D341Med (cell line): ENCODE measurements at places on chromosomes 12 and 14.
A peak's percentile ranks its signal among the peaks of the same experiment; 100 is the strongest.

DNA sequence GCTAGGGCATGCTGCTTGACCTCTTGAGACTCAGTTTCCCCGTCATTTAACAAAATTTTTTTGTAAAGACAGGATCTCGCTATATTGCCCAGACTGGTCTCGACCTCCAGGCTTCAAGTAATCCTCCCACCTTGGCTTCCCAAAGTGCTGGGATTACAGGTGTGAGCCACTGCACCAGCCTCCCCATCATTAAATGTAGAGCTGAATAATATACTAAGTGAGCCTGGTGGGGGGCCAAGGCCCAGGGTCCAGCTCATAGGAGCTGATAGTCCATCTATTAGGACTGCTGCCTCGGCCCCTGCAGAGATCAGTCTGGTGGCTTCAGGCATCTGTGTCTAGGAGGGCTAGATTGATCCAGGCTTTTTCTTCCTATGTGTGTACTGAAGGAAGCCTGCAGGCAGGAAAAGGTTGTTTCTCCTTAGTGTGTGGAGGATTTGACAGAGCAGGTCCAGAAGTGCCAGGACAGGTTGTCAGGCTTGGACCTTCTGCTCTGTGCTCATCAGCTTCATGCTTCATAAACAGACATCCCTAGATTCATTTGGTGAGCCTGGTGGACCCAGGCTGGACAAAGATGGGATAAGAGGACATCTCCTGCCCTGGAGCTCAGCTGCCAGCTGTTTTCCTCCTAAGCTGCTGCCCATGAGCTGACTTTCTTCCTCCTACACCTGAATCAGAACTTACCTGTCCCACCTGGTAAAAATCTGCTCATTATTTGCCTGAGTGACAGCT, 135.4 kb downstream of the ZFP36L1 start:
- no peak for DNase-seq

- no peak for DNase-seq
Observed at GRCh38 chr12:57528176-57528575, 5.6 kb downstream of the MBD6 start.

GRCh38 chr14:35747379-35747778, 61.7 kb downstream of the RALGAPA1 start:
- no peak for DNase-seq

DNA sequence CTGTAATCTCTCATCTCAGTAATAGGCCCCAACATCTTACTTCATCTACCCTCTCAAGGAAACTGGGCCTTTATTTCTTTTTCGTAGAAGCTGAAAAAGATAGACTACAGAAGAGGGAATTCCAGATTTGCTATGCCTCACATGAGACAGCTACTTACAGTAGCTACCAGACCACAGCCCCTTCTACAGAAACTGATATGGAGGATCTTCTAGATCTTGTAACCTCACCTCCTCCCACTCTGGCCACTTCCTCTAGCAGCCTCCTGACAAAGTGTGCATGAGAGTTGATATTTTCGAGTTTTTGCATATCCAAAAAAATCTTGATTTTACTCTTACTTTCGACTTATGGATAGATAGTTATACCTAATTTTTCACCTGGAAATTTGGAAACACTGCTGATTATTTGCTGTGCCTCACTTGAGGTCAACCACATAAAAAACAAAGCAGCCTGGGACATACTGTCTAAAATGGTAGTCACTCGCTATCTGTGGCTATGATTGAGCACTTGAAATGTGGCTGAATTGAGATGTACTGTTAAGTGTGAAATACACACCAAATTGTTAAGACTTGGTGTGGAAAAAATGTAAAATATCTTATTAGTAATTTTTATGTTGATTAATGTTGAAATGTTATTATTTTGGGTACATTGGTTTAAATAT, 86.3 kb upstream of the NID2 start:
- no peak for DNase-seq

- DNase-seq = peak; percentile 61
Observed at GRCh38 chr12:56628671-56629458, 1.3 kb downstream of the BAZ2A start.

DNA sequence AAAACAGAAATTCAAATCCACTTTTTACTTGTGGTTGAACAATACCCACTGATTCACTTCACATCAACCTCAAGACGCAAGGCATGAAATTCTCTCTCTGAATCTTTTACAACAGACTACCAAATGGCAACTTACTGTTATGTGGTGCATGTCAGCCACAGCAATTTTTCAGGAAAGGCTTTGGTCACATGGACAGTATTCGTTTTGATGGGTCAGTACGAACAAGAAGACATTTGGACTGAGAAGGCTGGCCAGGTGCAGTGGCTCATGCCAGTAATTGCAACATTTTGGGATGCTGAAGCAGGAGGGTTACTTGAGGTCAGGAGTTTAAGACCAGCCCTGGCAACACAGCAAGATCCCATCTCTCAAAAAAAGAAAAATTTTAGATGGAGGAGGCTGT, 144.0 kb downstream of the SEC23A start:
- no peak for DNase-seq

DNA sequence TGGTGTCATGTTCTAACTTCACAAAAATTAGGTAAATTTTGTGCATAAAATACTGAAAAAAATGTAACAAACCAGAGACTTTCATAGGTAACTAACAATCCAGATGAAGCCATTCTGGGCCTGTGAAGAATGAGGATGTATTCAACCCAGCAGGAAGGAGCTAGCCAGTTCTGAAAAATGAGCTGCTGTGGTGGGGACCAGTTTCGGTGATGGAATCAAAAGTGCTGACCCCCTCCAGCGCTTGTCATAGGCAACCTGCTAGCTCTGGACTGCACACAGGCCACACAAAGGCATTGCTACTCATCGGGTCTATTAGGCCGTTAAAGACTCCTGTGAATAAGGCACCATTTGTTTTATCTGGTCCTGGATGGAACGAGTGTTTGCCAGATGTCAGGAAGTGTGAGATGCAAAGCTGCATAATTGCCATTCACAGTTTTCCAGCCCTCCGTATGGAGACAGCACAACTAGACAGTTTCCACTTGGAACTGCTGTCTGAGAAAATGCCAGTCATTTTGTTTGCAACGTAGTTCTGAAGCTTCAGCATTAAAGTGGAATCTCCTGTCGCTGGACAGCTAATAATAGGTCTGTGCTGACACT, 3.3 kb upstream of the RIMBP2 start:
- DNase-seq = no peak

- DNase-seq = no peak
Observed at GRCh38 chr12:93540466-93540865, 32.0 kb upstream of the SOCS2 start.

GRCh38 chr14:55198749-55199148, 7.4 kb upstream of the DLGAP5 start:
- DNase-seq = no peak

DNA sequence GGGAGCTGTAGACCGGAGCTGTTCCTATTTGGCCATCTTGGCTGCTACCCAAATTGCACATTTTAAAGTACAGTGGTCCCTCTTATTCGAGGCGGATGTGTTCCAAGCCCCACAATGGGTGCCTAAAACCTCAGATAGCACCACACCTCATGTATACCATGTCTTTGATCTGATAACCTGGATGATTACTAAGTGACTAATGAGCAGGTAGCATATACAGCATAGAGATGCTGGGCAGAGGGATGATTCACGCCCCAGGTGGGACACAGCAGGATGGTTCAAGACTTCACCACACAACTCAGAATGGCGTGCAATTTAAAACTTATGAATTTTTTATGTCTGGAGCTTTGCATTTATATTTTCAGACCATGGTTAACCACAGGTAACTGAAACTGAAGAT, 255.0 kb downstream of the AKAP6 start:
- no peak for DNase-seq

GRCh38 chr12:53965281-53966084, 7.4 kb upstream of the HOXC11 start:
- no peak for DNase-seq

DNA sequence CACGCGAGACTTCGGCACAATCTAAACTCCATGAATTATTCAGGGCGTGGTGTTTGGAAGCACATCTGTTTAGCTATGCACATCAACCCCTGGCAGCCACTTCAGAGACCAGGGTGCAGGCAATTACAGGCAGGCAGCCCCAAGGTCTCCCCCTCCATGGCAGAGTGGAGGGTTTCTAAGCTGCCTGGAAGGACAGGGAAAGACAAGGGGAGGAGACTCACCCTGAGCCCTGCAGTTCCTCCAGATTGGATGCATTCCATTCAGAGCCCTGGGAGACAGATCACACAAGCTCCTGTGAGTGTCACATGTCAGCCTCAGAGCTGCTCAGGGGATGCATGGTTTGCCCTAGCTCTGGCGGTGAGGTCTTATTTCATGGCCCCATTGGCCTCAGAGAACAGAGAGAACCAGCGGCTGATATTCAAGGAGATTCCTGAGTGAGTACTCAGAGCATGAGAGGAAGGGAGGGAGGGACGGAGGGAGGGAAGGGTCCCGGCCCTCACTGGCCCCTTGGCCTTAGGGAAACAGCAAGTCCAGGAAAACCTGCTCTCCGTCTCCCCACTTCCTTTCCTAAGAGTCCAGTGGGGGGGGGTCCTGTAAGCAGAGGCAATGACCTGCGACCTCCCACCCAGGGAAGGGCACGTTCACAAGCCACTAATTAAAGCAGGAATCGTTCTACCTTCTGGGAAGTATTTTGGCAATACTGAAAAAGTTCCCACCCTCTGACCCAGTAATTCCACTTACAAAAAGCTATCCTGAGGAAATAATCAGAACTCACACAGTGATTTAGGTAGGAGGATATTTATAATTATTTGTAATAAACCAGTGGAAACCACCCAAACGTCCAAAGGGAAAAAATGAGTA, 55.1 kb downstream of the SSH1 start:
- no peak for DNase-seq

GRCh38 chr14:86626530-86626929, 1096.6 kb downstream of the FLRT2 start:
- DNase-seq = no peak

GRCh38 chr14:75005357-75005756, 2.6 kb downstream of the EIF2B2 start:
- DNase-seq = no peak

- DNase-seq = no peak
Observed at GRCh38 chr12:30095511-30095910, 311.8 kb upstream of the TMTC1 start.

GRCh38 chr12:115213538-115214016, 529.6 kb upstream of the TBX3 start:
- DNase-seq = no peak

DNA sequence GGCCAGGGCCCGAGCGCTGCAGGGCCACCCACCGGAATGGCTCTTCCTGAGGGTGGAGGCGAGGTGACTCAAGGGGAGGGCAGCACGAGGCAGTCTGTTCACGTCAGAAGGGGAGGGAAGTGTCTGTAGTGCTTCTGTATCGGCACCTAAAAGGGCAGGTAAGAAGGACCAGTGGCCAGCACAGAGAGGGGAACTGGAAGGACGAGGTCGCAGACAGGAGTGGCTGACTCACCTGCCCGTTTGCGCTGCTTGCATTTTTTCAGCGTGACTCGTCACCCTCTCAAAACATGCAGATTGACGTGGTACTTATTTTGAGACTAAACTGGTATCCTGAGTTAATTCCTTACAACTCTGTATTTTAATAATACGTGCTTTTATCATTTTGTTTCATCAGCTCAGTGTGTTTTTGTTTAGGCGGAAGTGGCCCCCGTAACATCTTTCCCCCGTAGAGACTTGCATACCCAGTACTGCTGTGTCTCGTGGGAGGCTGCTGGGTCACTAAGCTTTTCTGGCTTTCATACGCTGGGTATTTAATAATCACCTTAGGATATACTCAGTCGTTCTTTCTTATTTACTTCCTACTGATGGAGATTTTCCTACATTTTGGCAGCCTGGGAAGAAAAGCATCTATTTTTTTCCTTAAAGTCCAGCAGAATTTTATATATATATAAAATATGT, 26.4 kb downstream of the SFSWAP start:
- DNase-seq = no peak

GRCh38 chr14:67257906-67258305, 16.7 kb downstream of the PALS1 start:
- no peak for DNase-seq

GRCh38 chr14:60302663-60303062, 53.6 kb downstream of the PPM1A start:
- DNase-seq = no peak

GRCh38 chr14:52412426-52412825, 98.3 kb downstream of the PTGER2 start:
- no peak for DNase-seq

GRCh38 chr12:107774349-107775029, at the start of gene ASCL4:
Gene ASCL4 (plus strand): TSS chr12:107774704. CDS start chr12:107775219, 515 bp downstream.
- DNase-seq = no peak

- no peak for DNase-seq
Observed at GRCh38 chr14:91942946-91943345, 4.5 kb downstream of the FBLN5 start.

DNA sequence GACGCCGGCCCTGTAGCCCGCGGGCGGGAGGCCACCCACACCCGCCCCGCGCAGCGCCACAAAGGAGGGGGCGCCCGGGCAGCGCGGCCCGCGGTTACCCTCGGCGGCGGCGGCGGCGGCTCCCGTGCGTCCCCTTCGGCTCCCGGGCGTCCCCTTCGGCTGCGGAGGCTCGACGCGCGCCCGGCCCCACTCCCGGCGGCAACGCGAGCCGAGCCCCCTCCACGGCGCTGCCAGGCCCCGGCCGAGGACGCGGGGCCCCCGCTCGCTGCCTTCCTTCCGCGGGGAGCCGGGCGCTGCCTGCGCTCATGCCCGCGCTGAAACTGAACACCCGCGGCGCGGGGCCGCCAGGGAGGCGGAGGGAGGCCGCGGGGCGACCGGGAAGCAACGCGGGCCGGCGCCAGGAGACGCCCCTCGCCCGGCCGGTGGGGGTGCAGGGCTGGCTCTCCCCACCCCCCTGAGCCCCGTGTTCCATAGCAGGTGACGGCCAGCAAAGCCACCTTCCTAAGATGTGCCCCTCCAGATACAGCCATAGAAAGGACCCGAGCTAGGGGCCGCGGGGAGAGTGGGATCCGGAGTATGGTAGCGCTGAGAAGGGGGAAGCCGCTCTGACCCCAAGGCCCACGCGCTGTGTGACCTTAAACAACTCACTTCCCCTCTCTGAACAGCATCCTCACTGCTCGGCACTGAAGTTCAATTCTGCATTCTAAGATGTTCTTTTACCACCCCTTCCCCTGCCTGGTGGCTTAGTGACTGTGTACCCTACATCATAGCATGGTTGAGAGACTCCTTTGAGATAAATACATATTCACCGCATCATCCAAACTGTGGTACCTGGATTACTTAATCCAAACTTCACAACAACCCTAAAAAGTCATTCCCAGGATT, 42.8 kb downstream of the KDM2B start:
- DNase-seq = peak; percentile 82

DNA sequence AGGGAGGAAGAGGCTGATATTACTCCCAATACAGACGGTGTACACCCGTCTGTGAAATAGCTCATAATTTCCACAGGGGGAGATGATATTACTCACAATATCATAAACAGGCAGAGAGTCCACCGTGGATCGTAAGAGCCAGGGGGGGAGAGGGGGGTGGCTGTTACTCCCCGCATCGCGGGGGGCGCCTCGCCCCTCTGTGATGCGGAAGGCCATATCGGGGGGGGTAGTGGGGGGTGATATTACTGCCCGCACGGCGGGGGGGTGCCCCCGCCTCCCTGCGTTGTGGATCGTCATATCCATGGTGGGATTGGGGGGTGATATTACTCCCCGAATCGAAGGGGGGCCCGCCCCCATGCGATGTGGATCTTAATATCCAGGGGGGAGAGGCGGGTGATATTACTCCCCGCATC, 91.9 kb downstream of the FRMD6 start:
- no peak for DNase-seq
